CD4-positive, alpha-beta T cell treated with Interleukin-4 for 1 hour (primary cell): ENCODE measurements at places on chromosomes 2 and 18.

DNA sequence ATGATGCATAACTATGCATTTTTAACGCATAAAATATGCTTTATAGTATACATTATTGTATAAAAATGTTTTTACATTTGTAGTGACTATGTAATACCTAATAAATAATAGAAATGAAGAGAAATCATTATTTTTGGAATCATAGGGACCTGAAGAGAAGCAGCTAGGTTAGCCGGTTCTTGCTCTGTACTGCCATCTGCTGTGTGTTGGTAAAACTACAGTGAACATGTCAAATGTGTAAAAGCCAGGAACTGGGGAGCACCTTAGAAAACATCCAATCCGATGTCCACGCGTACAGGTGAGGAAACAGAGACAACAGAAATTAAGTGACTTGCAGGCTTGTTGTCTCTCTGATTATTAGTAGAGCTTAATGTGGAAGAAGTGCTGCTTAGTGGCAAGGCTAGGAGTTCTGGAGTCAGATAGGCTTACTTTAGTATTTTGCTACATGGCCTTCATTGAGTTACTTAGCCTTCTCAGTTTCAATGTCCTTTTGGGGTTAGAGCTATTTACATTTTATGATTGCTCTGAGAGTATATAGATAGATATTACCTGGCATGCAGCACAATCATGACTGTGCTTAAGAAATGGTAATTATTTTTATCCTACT, 386.5 kb downstream of the DLGAP1 start:
- no peak for DNase-seq

GRCh38 chr2:67453310-67453709, 56.2 kb downstream of the ETAA1 start:
- DNase-seq = no peak

GRCh38 chr18:627231-627630, 30.2 kb upstream of the TYMS start:
- DNase-seq = no peak

DNA sequence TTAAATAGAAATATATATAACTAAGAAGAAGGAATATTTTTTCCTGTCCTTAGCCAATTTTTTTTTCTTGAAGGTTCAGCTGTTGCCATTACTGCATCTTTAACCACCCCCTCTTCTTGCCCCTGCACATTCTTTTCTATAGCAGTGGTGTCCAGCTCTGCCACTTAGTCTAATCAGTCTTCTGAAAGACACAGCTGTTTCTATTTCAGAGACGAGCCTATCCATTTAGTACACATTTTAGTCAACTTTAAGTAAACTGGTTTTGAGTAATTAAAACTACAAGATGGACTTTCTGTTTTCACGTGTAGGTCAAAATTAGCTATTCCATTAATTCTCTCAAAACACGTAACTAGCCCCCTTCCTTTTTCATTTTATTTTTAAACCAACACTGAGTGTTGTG, 21.0 kb downstream of the SPOPL start:
- no peak for DNase-seq
